Fibroblast of skin of left biceps (primary cell): ENCODE measurements at places on chromosomes 13 and 19.
A peak's percentile ranks its signal among the peaks of the same experiment; 100 is the strongest.

- DNase-seq, result no peak
These were observed 52.7 kb downstream of the STARD13 start for GRCh38 chr13:33232883-33233282.

GRCh38 chr19:4061178-4061682, 5.5 kb downstream of the ZBTB7A start:
- DNase-seq, result no peak

- no peak for DNase-seq
These were observed 6.4 kb upstream of the NFIC start for GRCh38 chr19:3359919-3360420.

DNA sequence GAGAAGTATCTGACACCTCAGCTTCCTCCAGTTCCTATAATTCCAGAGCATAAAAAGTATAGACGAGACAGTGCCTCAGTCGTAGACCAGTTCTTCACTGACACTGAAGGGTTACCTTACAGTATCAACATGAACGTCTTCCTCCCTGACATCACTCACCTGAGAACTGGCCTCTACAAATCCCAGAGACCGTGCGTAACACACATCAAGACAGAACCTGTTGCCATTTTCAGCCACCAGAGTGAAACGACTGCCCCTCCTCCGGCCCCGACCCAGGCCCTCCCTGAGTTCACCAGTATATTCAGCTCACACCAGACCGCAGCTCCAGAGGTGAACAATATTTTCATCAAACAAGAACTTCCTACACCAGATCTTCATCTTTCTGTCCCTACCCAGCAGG, 3.1 kb downstream of the KLF5 start:
- DNase-seq, result no peak

DNA sequence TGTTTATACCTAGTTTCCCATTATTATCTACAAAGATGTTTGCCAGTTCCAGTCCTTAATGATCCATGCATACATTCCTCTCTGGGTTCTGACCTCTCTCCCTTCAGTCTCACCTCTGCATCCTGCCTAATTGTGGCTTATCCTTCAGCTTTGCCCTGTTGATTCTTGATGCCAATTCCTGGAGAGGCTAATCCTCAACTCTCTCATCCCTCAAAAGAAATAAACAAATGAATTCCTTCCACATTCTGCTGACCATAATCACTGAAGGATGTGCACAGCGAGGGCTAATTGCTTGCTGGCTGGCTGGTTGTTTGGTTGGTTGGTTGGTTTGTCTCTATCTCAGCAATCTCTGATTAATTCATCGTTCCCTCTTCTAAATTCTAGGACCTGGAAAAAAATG, 113.8 kb downstream of the IRS2 start:
- no peak for DNase-seq

- DNase-seq, result no peak
These were observed 6.3 kb upstream of the ZNF160 start for GRCh38 chr19:53109527-53109926.

- DNase-seq, result no peak
These were observed 138.4 kb upstream of the RNF113B start for GRCh38 chr13:98315466-98315865.

GRCh38 chr13:51681037-51681678, 96.9 kb downstream of the WDFY2 start:
- DNase-seq, result peak; percentile 44

GRCh38 chr13:34899888-34900287, 42.2 kb upstream of the NBEA start:
- no peak for DNase-seq

DNA sequence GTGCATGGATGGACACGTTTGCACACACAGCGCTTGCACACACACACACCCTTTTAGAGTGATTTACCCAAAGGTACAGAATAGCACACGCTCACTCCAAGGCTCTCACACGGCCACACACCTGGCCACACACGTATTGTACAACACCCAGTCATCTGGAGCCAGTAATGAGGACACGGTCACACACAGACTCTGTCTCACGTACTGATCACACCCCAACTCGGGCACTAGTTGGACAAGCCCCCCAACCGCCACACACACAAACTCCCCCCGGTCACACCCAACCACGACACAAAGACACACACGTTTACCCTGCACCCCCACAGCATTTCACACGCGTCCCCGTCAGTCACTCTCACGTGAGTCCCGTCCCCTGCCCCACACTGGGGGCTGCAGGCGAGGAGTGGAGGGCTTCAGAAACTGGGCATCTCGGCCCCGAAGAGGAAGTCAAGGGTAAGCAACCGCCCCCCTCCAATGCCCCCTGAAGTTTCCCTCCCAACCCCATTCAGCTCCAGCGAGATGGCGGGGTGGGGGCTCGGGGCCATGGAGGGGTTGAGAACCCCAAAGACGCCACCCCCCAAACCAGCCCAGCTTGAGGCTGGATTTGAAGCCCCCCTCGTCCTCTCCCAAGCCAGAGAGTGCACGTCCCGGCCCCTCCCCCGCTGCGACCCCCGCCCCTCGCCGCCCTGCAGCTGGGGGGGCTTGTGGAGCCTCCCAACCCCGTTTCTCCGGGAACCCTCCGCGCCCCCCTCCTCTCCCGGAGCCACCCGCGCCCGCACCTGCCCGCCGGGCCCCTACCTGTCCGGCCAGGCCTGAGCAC, 599 bp downstream of the OLFM2 start:
- no peak for DNase-seq

DNA sequence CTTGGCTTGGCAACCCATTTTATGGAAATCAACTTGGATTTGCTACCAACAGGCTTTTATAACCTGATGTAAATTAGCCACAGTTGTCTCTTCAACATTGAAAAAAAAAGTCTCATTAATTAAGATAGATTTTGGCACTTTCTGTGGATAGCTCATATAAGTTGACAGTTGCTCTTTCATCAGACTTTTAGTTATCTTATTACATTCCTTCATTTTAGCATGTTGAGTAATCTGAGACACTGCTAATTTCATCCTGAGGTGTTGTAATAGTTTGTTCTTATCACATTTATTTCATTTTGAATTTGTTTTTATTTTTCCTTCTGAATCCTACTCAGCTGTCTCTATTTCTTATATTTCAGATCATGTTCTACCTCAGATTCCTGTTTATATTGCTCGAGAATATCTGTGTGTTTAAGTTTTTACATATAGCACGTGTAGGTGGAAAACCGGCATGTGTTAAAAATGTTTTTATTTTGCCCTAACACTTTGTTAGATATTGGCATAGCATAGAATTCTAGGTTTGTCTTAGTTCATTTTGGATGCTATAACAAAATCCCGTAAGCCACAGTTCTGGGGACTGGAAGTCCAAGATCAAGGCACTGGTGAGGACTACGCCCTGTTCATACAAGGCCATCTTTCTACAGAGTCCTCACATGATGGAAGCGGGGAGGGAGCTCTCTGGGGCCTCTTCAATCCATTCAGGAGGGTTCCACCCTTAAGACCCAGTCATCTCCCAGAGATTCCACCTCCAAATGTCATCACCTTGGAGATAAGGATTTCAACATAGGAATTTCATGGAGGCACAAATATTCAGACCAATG, 239.4 kb downstream of the COL4A1 start:
- no peak for DNase-seq

DNA sequence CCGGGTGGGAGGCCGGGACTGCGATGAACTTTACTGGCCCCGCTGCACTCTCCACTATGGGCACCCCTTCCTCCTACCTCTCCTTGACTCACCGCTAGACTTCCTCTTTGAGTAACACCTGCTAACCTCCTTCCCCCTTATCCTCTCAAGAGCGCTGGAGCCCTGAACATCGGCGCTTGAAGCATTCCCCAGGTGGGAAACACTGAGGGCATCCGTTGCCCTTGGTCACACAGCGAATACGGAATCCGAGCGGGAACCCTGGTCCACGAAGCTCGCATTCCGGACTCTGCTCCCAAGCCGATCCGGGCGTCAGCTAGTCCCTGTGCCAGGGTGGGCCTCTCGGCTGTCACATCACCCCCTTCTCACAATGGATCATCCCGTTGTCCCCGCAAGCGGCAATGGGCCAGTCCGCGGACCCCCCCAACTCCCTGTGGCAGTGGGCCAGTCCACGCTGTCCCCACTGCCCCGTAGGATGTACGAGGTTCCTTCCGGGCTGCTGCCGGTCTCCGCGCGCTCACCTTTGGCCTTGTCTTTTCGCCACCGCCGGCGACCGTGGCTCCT, 4.2 kb downstream of the LIPE start:
- no peak for DNase-seq

GRCh38 chr19:2675892-2676291, 26.6 kb downstream of the GNG7 start:
- no peak for DNase-seq

GRCh38 chr13:106797081-106797640, 229.2 kb upstream of the ARGLU1 start:
- DNase-seq, result no peak

DNA sequence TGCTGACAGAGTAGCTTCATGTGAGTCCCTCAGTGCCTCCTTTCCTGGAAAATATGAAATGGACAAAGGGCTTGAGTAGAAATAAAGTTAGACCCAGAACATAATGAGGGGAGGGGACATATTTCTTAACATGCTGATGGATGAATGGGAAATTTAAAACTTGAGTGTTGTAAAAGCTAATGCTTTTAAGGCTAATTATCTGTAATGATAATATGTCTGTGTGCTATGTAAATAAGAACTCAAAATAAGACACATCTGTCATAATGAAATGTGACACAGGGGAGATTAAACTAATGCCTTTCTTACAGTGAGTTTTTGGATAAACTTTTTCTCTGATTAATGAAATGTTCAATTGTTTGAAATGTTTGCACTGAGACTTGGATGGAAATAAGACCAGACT, 65.8 kb upstream of the RFXAP start:
- no peak for DNase-seq

- DNase-seq, result no peak
These were observed 755 bp upstream of the RAB3A start for GRCh38 chr19:18204394-18205199.

DNA sequence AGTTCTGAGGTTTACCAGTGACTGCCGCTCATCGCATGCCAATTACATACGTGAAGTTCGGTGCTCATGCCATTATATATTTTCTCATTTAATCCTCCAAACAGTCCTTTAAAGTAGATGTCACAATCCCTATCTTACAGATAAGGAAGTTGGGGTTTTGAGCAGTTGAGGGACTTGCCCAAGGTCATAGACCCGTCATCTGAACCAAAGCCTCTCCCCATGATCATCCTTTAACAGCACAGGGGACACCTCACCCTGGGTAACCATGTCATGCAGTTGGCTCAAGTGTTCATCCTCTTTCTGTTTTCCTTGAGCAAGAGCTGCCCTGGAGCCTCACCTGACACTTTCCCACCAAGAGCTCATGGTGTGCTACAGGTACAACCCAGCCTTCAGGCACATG, 69.1 kb downstream of the HSPH1 start:
- DNase-seq, result no peak

GRCh38 chr19:41705393-41706174, 2.8 kb upstream of the CEACAM5 start:
- no peak for DNase-seq

GRCh38 chr19:35038623-35039512, 2.7 kb upstream of the HPN start:
- no peak for DNase-seq

- no peak for DNase-seq
These were observed 8.5 kb downstream of the KLF2 start for GRCh38 chr19:16333001-16333586.

DNA sequence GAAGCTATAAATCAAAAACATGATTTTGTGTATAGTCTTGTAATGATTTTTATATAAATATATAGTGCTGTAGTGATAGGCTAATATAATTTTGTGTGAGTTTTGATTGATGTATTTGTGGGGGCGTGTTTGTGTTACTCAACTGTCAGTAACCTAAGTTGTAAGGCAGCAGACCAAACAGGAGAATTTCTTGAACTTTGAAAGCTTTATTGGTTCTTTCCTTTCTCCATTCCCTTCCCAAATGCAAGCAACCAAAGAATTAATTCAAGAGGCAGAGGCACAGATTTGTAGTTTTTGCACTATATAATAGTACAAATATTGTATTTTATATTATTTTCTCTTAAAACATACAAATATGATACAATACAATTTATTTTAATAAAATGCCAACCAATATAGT, 109.6 kb downstream of the FLT1 start:
- no peak for DNase-seq

- DNase-seq, result no peak
These were observed 9.4 kb downstream of the SAMD4B start for GRCh38 chr19:39351537-39352064.
